GM12878 (cell line): ENCODE measurements at places on chromosomes 6 and 20.

- DNase-seq = no peak
These were observed 32.3 kb downstream of the SYNJ2 start for GRCh38 chr6:158013904-158014504.

GRCh38 chr6:16179970-16180431, 51.1 kb downstream of the MYLIP start:
- DNase-seq = no peak

GRCh38 chr20:3461911-3462677, 8.7 kb upstream of the ATRN start:
- no peak for DNase-seq

GRCh38 chr6:20252311-20252710, 40.0 kb upstream of the MBOAT1 start:
- no peak for DNase-seq

DNA sequence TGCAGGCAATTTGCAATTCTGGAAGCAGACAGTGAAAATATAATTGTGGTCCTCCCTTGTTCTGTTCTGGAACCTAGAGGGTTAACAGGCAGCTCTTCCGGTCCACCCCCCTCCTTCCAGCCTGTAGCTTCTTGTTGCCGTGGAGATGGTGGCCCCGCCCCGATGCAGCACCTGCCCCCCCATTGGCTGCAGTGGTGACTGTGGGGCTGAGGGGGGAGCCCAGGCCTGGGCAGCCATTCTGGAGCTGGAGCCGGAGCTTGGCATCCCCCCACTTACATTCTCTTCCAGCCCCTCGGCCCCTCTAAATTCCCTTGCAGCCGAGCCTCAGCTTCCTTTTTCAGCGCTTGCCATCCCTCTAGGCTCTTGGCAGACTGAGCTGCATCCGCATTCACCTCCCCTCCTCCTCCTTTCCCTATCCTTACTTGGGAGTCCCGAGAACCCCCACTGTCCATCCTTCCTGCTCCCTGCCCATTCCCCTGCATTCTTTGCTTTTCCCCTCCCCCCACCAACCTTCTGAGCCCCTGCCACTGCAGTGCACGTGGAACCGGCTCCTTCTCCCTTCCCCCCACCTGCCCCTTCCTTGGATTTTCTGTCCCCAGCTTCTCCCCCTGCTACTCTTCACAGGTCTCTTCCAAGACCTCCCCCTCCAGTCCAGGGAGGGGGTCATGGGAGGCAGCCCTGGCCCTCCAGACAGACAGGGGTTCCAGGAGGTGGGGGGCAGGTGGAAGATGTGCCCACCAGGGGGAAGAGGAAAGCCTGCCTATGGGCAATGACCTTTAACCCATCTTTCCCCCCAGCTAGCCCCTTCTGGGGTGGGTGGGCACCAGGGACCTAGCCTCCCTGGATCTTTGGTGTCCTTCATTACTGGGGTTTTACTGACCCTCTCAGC, 11.4 kb downstream of the SYNGAP1 start:
- DNase-seq = no peak
